B cell (primary cell): ENCODE measurements at places on chromosomes 16 and 17. TPM values are rescaled to one million over a fixed set of nuclear protein-coding genes. Genes with fewer than 3 reads are reported as not detected.

- DNase-seq, result no peak
Observed at GRCh38 chr16:50448522-50448921, 79.7 kb upstream of the BRD7 start.

GRCh38 chr16:84553873-84554399 is 49.5 kb upstream of the MEAK7 start:
- no peak for DNase-seq

GRCh38 chr17:15000661-15001060 is 264.5 kb downstream of the PMP22 start:
- DNase-seq, result no peak

GRCh38 chr17:4950075-4950745 is 709 bp upstream of the ENO3 start:
- DNase-seq, result peak; percentile 66

- DNase-seq, result no peak
Observed at GRCh38 chr16:82360024-82360783, 190.2 kb upstream of the MPHOSPH6 start.

DNA sequence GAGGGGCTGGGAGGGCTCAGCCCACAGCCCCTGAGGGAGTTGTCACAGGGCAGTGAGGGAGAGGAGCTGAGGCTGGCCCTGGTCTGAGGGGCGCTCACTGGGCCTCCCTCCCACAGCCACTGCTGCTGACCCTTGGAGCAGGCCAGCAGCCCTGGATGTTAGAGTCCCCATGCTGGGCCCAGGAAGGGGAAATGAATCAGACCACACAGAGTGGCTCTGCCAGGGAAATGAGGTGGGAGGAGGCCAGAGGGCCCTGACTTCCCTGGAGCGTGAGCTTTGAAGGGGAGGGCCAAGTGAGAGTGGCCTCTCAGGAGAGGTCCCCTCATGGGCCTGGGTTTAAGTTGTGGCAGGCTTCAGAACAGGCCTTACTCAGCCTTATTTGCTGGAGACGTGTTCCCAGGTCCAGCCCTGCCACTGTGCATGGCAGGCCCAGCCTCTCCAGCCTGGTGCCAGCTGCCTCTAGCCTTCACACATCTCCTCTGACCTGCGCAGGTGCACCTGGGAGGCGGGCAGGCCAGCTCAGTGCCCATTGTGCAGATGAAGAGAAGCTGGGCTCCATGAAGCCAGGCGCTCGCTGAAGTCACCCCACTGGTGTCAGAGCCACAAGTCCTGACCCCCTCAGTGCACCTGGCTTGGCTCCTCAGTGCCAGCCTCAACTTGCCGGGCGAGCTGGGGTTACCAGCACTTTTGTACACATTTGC is 15.4 kb downstream of the GPT2 start:
- DNase-seq, result no peak

DNA sequence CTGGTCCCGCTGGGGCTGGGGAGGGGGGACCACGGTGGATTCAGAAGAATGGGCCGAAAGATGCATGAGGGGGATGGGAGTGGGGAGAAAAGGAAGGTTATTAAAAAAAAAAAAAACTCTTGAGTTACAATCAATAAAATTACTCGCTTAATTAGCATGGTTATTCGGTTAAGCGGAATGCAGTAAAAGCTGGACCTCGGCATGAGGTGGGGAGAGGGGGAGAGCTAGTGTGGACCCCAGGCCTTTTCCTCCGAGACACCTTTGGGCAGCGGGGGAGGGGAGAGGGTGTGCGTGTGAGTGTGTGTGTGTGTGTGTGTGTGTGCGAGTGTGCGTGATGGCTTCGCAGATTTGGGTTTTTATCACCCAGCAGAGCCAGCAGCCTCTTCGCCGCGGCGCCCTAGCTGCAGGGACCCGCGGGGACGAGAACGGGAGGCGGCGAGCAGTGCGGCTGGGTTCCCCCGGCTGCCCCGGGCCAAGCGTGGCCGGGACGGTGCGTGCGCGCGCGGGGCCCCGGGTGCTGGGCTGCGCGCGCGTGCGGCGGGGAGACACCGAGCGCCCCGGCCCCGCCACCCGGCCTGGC is 3.7 kb downstream of the BAHCC1 start:
- peak; percentile 61 for DNase-seq

DNA sequence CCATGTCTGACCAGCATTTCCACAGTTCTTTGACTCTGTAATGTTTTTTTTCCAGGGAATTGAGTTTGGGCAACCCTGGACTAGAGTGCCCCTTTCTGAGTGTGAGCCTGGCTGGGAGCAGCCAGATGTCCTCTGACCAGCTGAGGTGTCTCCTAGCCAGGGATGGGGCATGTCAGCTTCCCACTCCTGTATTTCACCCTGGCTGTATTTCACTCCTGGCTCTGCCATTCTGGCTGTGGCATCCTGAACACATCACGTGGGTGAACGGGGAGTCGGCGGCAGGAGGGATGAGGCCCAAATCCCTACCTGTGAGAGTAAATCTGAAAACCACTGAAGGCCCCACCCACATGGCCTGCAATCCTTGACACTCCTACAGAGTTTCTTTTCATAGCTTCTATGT is 31.3 kb downstream of the KDM8 start:
- DNase-seq, result no peak

GRCh38 chr17:38667099-38667786 is 7.5 kb downstream of the EPOP start:
- DNase-seq, result peak; percentile 72

DNA sequence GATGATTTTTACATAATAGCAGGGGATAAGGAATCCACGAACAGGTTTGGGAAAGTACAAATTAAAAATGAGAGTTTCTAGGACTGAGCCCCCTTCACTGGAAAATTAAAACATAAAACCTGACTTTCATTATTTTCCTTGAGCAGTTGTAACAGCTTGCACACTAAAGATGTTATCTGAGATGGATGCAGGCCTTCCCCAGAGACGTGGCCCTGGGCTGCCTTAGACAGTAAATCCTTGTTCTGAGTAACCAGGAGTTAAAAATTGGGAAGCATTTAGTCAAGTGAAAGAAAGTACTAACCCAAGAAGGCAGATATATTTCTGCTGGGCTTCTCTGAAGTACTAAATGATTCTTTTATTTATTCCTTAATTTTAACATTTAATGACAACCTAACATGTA is 432.2 kb upstream of the KIF2B start:
- no peak for DNase-seq

DNA sequence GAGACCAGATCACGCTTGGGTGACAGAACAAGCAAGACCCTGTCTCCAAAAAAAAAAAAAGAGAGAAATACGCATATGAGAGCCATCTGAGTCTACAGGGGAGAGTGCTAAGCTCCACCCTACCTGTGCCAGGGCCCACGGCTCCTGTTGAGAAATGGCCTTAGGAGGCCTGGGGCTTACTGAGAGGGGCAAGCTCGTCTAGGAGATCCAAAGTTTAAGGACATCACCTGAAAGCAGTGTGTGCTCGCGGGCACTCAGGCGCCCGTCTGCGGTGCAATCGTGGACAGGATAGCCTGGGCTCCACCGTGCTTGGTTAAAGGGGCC is 14.5 kb upstream of the BAIAP2 start:
- peak; percentile 5 for DNase-seq

DNA sequence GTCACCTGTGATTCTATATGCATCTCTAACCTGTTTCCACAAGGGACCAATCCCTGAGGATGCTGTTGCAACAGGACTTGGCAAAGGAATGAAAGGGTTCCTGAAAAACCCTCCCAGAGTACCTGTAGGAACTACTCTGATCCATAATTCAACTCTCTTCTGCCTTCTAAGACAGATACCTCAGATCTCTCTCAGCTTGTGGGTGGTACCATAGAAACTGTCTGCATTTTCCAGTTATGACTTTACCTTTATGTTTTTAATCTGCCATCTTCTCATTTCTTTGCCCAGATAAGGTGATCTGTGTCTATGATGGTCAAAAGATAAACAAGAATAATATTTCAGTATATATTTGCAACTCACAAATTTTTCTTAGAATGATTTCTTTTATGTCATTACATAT is 65.1 kb downstream of the TMC6 start:
- no peak for DNase-seq

- DNase-seq, result no peak
Observed at GRCh38 chr16:75854152-75854551, 127.9 kb upstream of the CPHXL start.

GRCh38 chr16:12802661-12803060 is 1.0 kb downstream of the CPPED1 start:
- DNase-seq, result no peak

- DNase-seq, result peak; percentile 67
Observed at GRCh38 chr17:40314584-40314956, 5.6 kb downstream of the RARA start.

GRCh38 chr16:86865851-86866662 is 287.7 kb downstream of the FOXL1 start:
- no peak for DNase-seq

DNA sequence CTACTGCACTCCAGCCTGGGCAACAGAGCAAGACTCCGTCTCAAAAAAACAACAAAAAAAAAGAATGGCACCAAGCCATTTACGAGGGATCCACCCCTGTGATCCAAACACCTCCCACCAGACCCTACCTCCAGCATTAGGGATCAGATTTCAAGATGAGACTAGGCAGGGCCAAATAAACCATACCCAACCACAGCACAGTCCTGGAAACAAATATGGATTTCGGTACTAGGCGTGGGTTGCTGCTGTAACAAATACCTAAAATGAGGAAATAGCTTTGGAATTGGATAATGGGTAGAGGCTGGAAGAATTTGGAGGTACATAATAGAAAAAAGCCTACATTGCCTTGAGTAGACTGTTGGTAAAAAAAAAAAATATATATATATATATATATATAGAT is 49.1 kb downstream of the MMP15 start:
- DNase-seq, result no peak

DNA sequence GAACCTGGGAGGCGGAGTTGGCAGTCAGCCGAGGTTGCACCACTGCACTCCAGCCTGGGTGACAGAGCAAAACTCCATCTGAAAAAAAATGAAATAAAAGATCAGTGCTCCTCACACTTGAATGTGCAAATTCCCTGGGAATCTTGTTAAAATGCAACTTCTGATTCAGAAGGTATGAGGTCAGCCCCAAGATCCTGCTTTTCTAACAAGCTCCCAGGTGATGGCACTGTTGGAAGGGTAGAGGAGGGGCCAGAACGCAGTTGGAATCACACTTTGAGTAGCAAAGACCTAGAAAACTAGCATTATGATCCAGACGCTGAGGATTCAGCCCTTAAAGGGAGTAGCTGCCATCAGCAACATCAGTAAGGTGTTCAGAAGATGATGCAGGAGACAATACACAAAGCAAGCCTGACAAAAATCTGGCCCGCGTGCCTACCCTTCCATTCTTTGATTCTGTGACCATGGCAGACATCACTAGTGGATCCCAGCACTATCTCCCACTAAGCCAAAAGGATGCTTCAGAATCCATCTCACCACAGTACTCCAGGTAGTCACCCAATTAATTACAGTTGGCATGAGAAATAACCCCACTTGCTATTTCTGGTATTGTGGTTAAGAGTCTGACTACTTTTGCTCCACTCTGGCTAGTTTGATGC is 33.1 kb upstream of the MEIOC start:
- no peak for DNase-seq

- DNase-seq, result no peak
Observed at GRCh38 chr16:60674241-60674640, 1362.0 kb downstream of the CDH8 start.

DNA sequence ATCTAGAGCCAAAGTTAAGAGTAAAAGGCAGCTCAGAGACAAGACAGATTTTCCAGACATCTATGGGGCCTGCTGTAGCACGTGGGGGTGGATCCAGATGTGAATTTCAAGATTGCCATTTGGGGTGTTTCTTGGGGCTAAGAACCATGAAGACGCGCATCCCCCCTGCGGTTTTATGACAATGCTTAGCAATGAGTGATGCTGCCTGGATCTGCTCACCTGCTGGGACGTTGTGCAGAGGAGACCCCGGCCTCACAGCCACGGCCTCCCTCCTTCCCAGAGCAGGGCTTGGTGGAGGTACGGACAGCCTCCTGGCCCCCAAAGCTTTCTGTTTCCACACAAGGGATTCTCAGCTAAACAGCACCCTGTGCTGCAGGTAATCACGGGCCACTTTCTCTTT is 151.5 kb upstream of the DYNLRB2 start:
- no peak for DNase-seq

DNA sequence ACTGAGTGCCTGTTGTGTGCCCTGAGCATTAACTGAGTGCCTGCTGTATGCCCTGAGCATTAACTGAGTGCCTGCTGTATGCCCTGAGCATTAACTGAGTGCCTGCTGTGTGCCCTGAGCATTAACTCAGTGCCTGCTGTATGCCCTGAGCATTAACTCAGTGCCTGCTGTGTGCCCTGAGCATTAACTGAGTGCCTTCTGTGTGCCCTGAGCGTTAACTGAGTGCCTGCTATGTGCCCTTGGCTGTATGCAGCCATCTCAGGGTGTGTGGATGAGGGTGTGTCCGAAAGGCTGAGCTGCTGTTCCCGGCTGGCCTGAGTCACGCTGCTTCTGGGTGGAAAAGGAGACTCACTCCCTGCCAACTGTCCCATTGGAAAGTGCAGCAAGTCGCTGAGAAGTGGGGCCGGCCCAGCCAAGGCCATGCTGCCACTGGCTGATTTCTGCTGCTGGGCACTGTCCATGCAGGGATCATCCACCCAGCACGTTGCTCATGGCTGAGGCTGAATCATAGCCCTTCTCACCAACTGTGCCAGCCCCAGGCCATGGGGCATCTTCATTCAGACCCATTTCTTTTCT is 113.8 kb downstream of the OR1D5 start:
- DNase-seq, result no peak

DNA sequence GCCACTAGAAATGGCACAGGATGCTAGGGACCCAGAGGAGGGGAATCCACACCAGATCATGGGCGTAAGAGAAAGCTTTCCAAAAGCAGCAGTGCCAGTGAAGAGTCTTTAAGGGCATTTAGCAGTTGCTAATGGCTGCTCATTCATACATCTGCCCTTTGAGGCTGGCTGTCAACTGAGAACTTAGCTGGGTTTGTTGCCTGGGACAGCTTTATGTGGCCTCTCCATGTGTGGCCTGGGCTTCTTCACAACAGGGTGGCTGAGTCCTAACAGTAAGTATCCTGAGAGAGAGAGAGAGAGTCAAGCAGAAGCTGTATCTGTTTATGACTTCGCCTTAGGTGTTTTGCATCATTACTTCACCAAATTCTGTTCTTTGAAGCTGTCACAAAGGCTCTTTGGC is 286.1 kb upstream of the KCNJ16 start:
- DNase-seq, result no peak

The NOD2 gene
- 1.2 TPM in 2 replicates for polyA plus RNA-seq

The PYCARD gene
- 36.3 and 72.0 TPM in 2 replicates for polyA plus RNA-seq

The CLEC10A gene
- 0.15 and 0.99 TPM in 2 replicates for polyA plus RNA-seq

The PIMREG gene
- polyA plus RNA-seq, result 0.21 and 0.33 TPM in 2 replicates

The PAQR4 gene
- polyA plus RNA-seq, result 1.8 and 2.8 TPM in 2 replicates

The ALOX12B gene
- polyA plus RNA-seq, result 0.14 and 0.57 TPM in 2 replicates
